Activated CD8-positive, alpha-beta memory T cell treated with anti-CD3 and anti-CD28 coated beads, Interleukin-2, amount 10 ng/mL, durations not matched to agents 7 days and 5 days (primary cell): ENCODE measurements at places on chromosomes 2 and 18. TPM values are rescaled to one million over a fixed set of nuclear protein-coding genes. Genes with fewer than 3 reads are reported as not detected.

The ADGRF3 gene
- total RNA-seq, result 3.7 TPM

The DARS1 gene
- total RNA-seq, result 109 TPM

The TANC1 gene
- total RNA-seq, result 0.16 TPM

The SGPP2 gene
- total RNA-seq, result 4.0 TPM

The SLC4A5 gene
- 2.6 TPM for total RNA-seq

GRCh38 chr2:235901243-235901642 lies 266.9 kb downstream of the GBX2 start:
- DNase-seq, result no peak

DNA sequence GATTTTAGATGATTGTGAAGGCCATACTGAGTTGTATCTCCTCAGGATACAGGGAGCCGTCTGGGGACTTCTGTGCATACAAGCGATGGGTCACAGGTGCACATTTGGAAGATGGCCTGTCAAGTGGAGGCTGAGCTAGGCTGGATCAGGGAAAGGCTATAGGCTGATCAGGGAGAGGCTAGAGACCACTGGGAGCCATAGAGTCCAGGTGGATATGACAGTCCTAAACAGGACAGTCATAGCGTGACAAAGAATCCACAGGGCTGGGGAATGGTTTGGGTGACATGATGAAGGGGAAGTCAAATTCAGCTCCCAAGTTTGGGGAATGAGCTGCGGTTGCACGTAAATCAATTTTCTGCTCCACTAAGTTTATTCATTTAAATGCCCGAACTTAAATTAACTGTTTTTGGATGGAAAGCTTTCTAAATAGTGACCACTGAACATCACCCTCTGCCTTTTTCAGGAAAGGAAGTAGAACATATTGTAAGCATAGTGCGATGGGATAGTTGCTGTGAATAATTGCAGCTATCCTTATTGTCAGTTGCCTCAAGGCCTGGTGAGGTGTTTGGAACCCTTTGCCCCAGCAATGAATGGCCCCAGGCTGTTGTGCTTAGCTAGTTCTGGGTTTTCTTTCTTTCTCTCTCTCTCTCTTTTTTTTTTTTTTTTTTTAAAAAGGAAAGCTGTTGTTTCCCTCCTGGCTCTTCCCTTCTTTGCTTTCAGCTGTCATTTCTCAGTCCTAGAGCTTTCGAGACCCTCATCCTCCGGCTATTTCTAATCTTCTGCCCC lies 50.5 kb downstream of the KLHL29 start:
- DNase-seq, result peak; percentile 16

DNA sequence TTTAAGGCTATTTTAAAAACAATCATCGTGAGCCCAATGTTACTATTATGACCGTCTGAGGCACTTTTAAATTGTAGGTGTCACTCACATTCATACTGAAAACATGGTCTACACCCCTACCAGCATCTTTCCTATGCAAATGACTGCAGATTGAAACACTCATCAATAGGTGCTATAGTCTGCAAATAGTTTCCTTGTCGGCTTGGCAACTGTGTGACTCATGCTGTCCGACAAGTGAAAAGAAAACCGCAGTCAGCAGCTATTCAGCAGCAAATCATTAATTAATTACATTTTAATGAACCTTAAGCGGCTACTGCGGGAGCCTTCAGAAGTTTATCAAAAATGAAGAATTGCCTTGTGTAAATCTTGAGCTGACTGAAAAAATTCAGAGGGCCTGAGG lies 134.4 kb downstream of the FIGN start:
- no peak for DNase-seq

DNA sequence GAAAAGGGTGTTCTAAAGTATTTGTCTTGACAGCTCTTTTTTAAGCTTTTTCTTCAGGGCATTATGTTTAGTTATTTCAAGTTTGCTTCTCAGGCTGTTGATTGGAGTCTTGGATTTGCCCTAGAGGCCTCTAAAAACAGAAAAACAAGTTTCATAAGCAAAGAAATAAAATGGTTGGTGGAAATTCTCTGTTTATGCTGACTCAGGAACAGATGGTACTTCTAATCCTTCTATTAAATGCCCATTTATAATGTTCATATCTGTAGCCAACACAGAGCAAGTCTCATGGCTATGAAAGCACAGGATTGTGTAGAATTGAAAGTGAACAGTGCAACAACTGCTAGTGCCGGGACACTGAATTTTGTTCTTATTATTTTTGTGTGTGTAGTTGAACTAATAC lies 60.4 kb downstream of the KCNJ3 start:
- no peak for DNase-seq

- DNase-seq, result no peak
These were observed 216.3 kb upstream of the SMAD7 start for GRCh38 chr18:49167084-49167483.

DNA sequence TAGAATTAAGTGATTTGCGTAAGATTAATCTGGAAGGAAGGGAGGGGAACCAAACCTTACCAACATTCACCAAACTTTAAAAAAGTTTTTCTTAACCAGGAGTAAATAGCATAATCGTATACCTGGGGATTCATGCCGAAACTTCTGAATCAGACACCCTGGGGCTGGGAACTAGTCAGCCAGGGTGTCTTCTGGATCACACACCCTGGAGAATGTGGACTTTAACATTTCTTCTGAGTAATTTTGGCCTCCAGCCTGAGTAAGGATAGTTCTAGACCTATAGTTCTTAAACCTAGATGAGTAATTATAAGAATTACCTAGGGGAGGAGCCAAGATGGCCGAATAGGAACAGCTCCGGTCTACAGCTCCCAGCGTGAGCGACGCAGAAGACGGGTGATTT lies 44.1 kb upstream of the MEIS1 start:
- no peak for DNase-seq
